ENCODE measurements at places on chromosomes 5 and 9.

GRCh38 chr9:71353720-71354119, 232.3 kb upstream of the TRPM3 start:
- DNase-seq, result no peak

- no peak for DNase-seq
These were observed 1021.2 kb downstream of the NR2F1-AS1 start for GRCh38 chr5:92559781-92560180.

DNA sequence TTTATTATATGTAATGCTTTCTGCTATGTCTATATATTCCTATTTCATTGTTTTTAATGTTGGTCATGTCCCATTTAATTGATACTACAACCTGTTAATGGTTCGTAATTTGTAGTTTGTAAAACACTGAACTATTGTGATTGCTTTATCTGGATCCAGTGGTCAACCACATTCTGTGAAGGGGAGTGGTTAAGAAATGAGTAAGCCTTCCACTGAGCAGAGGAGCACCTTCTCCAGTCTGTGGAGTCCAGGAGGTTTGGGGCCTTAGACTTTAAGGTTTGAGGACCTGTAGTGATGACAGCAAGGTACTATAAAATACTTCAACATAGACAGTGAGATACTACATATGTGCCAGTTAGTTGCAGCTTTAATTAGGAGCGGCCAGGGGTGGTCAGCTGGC, 67.7 kb upstream of the RAD23B start:
- DNase-seq, result no peak

- no peak for DNase-seq
These were observed 96.3 kb upstream of the RANBP3L start for GRCh38 chr5:36397901-36398536.

GRCh38 chr9:120845255-120845654, 2.5 kb upstream of the PSMD5 start:
- peak; percentile 7 for DNase-seq

DNA sequence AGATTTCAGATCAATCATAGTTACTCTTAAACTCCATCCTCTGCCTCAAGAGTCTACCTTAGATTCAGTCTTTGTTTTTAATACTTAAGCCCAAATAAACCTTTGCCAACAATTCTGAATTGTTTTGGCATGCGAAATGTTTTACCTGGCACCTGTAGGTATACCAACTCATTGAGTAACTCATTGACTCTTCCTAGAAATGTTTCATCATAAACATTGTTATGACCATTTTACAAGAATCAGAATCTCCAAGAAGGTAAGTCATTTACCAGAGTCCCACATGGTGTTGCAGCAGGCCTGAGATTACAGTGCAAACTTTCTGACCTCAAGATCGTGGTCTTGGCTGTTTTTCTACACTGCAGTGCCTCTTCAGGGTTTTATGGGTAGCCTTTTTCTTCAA, 750.4 kb downstream of the BRINP1 start:
- no peak for DNase-seq

DNA sequence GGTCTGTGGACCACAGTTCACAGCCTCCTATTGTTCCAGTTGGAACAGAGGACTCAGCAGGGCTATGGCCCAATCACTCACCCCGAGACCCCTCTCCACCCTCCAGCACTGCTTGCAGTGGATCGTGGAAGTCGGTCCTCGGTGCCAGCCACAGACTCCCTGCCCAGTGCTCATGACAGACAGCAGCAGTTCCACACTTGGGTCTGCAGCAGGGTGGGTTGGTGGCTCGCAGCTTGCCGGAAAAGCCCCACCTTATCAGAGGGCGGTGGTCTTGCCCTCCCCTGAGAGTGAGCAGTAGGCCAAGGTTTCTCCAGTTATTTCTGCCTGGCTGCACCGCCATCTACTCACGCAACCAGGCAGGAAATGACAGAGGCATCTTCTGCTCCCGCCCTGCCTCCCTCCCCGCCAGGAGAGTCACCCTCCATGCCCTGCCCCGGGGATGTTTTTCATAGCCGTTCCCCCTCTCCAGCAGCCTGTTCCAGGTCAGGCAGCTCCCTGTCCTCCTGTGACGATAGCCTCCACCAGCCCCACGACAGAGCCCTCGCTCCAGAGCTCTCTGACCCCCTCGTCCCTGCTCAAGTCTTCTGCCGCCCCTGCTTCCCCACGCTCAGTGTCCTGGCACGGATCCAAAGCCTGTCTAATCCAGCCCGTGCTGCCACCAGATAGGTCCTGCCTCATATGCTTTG, 34.5 kb downstream of the UNC5A start:
- DNase-seq, result no peak

- no peak for DNase-seq
These were observed 59.2 kb downstream of the ADAMTS12 start for GRCh38 chr5:33832404-33833236.

DNA sequence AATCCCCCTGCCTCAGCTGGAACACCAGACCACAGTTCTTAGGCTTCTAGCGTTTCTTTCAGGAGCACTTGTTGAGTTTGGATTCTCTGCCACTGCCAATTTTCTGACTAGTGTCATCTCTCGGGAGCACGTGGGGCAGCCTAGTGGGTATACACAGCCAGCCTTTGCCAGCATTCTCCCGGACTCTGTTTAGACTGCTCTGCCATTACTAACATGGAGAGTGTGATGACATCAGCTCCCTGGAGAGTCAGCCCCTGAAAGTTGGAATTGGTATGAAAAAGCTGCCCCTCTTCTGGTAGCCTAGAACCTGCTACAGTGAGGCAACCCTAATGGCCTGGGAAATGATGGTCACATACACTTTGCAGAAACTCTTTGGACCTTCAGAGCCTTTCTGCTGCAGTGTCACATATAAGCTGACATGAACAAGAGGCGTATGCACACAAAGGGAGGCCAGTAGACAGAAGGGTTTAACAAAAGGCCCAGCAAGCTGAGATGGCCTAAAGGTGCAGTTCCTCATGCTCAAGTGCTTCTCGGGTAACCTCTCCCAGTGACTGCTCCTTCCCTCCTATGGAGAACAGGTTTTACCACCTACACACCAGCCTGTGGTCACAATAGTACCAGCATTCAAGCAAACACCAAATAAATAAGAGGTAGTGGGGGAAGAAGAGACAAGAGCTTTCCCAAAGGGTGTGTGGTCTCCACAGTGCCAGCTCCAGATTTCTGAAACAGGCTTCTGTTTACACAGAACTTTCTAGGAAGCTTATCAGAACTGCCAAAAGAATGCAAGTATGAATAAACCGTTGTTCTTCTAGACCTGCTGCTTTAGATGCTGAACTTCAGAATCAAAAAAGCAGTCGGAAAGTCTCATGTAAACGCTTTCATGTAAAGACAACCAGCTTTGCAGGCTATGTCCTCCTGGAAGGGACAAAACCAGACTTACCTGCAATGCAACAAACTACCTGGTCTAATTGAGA, 16.5 kb downstream of the SPACA9 start:
- no peak for DNase-seq

DNA sequence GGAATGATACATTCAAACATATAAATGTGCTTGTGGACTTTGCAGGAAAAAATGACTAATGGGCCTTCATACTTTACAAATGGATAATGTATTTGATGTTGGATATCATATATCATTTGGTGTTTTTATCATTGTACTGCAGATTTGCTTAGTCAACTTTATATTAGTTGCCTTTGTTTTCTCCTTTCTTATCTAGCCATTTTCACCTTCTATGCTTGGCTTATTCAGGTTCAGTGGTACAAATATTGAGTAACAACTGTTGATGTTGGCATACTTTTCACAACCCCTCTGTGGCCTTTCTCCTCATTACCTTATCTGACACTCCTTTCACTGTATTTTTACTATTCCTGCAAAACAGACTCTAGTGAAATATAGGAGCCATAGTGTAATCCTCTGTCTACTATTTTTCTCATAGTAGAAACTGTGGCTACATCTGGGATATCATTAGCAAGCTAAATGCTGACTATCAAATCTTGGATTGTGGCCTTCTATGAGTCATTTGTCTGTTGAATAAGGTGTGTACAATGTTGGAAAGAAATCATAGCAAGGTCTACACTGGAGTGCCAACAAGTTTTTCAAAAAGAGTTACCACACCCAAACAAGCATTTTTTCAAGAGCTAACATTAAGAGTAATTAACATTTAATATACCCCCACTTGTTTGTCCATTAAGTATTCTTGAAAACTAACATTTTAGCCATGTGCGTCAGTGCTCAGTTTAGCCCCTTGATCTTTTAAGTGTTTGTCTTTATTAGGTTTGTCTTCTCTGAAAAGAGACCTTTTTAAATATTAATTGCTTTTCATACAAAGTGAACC, 330.1 kb downstream of the ADGRV1 start:
- no peak for DNase-seq

DNA sequence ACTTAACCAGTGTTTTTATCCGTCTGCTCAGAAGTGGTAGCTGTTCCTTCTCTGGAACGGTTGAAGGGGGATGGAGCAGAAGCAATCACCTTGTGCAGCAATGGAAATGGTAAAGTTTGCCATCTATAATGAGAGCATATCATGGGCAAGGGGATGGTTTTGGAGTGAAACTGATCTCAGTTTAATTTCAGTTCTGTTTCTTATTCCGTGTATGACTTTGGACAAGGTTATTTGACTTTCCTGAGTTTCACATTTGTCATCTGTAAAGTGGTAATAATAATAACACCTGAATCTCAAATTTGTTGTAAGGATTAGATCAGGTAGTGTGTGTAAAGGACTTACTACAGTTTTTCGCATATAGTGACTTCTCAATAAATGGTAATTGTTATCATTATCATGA, 106.1 kb downstream of the PCSK1 start:
- no peak for DNase-seq

GRCh38 chr9:69469136-69469535, 144.1 kb downstream of the ENTREP1 start:
- no peak for DNase-seq

DNA sequence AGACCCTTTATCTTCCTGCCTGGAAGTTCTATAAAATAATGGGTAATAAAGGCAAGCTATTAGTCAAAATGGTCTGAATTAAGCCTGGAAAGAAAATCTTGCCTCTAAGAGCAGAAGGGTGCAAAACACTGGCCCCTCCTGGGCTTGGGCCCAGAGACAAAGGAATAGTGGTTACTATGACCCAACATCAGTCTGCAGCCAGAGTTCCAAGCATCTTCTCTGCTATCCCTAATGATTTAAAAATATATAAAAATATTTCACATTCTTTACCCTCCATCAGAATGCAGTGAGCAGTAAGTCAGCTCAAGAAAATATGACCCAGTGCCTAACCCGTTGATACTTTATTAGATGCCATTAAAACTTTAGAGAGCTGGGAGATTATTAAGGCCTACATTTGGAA, 14.7 kb downstream of the TNFAIP8 start:
- no peak for DNase-seq

DNA sequence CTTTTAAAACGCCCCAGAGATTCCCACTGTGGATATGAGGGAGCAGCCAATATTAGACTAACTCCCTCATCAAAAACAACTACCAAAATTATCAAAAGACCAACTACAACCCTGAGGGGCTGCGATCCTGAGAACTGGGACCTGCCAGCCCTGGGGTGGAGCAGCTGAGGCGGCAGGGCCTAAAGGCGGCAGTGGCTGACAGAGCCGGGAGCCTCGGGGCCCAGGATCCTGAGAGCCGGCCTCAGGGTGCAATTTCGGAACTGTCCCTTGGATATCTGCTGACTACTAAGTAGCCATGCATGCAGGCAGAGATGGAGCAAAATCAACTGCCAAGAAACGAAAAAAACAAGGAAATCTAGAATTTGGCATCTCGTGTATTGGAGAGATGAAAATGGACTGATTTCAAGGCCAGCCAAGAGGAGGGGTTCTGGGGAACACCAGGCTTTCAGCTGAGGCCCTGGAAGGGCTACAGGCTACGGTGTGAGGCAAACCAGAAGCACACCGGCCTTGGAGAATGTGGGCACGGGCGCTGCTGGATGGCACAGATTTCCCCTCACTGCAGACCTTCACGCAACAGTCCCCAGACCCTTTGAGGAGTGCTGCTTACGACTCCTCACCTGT, 63.6 kb upstream of the UBAC1 start:
- DNase-seq, result no peak

DNA sequence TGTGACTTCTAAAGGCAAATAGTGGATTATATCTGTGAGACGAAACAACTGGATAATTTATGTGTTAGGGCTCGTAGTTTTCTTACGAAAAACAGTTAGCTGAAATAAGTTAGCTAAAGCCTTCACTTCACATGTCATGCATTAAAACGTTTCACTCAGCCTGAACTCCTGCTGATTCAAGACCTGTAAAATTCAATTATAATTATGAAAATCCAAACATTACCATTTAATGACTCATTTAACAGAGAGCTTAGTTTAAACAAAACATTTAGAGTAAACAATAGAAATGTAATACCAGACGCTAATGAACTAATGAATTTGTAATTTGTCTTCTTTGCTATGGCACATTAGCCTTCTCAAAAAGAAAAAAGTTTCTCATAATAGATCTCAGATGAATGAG, 1.7 kb downstream of the TAL2 start:
- DNase-seq, result no peak

DNA sequence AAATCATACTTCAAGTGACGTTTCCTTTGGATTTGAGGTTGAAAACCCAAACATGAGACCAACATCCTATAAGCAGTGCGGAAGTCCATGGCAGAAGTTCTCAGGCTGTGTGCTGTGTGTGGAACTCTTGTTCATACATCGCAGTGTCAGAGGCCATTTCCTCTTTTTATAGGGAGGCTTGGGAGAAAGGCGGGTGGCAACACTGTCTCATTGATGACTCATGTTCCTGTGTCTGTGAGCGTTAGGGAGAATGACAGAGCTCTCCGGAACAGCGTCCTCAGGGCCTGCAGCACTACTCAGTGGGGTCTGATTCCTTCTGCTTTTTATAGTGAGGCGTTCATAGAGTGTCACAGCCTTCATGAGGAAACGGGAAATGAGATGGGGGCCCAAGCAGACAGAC, 98.8 kb upstream of the BASP1 start:
- DNase-seq, result no peak

DNA sequence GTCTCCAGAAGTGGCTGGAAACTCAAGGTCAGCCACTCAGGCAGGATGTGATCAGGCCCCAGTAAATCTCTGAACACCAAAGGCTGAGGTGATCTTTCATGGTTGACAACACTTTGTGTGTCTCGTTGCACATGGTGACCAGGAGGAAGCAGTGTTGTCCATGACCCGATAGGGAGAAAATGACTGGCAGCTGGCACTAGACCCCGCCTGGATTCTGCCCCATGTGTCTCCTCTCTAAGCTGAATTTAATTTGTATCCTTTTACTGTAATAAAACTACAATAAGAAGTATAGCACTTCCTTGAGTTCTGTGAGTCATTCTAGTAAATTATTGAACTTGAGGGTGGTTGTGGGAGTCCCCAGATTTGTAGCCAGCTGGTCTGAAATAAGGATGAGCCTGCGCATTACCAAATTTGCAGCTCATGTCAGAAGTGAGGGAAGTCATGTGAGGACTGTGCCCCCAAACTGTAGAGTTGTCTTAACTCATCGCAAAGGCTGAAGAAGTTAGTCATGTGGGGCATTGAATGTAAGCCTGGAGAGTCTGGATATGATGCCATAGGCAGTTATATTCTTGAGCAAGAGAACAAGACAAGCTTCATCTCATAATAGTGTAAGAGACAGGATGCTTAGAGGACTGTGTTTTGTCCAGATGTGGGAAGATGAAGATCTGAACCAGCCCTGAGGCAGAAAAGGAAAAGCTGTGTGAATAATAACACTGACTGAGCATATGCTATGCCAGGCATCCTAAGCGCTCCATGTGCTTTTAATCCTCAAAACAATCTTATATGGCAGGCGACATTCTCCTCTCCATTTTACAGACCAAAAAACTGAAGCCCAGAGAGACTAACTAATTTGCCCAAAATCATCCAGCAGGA, 55.9 kb downstream of the TMEM215 start:
- DNase-seq, result no peak
